ENCODE measurements at places on chromosomes 5 and 9.

DNA sequence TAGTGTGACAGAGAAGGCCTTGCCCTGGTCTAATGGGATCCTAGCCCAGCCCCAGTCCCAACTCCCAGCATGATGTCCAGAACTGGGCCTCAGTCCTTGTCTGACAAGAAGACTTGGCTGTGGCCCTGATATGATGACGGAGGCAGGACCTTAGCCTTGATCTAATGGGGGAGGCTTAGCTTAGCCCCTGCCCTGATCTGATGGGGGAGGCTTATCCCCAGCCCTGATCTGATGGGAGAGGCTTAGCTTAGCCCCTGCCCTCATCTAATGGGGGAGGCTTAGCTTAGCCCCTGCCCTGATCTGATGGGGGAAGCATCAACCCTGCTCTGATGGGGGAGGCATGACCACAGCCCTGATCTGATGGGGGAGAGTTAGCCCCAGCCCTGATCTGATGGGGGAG lies 3.7 kb downstream of the PKN3 start:
- H3K36me3 ChIP-seq = no peaks in the 10 kb centered on the region
- H3K4me3 ChIP-seq = no peak overlapping the region
- no peak for DNase-seq
- H3K4me1 ChIP-seq = peaks cover 14% of the 10 kb centered on the region
- no peaks in the 10 kb centered on the region for H3K27me3 ChIP-seq
- no peak overlapping the region for H3K27ac ChIP-seq

DNA sequence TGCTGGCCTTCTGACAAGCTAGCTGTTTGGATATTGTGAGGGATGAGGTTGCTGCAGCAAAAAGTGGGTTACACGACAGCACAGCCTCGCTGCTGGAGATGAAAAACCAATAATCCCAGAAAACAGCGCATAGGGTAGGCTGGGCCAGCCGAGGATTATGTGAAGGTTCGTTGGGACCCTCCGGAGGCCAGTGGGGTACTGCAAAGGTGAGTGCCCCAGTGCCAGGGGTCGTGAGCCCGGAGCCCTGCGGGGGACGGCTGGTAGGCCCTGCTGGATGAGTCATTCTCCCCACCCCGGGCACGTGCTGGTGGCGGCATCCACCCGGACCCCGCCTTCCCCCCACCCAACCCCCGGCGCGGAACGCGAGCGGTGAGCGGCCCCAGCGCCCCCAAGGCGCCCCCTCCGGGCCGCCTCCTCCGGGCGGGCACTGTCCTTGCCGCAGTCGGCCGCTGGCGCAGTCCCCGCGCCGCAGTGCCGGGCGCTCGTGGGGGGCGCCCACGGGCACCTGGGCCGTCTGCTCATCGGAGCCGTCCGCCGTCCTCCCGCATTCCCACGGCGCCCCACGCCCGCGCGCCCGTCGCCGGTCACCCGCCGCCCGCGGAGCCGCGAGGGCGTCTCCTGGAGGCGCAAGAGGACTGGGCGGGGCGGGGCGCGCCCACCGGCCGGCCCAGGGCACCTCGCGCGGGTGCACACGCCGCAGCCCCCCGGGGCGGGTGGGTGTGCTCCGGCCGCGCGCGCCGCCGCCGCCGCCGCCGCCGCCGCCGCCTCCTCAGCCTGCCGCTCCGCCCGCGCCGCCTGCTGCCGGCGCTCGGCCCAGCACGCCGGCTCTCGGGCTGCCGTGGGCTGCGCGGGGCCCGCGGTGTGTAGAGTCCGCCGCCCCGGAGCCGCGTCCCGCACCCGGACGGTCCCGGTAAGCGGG lies at the start of gene PHF24:
TSS of gene PHF24 (plus strand) at position 794 of the 919 bp plus-strand sequence. CDS start 13,014 bp downstream, outside the sequence.
- peaks cover 69% of the 10 kb centered on the region for H3K27me3 ChIP-seq
- DNase-seq = peak; percentile 26
- no peak within 1 kb of the TSS for H3K27ac ChIP-seq
- H3K4me1 ChIP-seq = peaks cover 28% of the 10 kb centered on the region
- peak within 1 kb of the TSS; percentile 50 for H3K4me3 ChIP-seq

DNA sequence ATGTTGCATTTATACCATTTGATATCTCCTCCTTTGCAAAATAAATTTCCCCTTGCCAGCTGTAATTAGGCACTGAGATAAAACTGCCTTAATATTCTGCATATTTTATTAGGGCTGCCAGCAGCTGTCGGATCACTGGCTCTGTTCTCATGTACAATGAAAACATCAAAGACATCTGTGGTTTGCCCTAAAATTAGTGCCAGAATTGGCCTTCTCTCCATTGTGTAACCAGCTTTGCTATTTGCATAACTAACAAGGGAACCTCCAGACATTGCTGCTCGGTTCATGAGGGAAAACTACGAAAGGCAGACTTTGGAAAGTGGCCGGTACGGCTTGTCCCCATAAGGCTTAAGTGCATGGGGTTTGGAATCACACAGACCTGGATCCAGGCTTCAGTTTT lies 45.5 kb upstream of the KIF2A start:
- no peak overlapping the region for H3K27ac ChIP-seq
- H3K4me3 ChIP-seq = no peak overlapping the region
- H3K27me3 ChIP-seq = no peaks in the 10 kb centered on the region
- peaks cover 53% of the 10 kb centered on the region for H3K4me1 ChIP-seq
- peaks cover 2% of the 10 kb centered on the region for H3K36me3 ChIP-seq

DNA sequence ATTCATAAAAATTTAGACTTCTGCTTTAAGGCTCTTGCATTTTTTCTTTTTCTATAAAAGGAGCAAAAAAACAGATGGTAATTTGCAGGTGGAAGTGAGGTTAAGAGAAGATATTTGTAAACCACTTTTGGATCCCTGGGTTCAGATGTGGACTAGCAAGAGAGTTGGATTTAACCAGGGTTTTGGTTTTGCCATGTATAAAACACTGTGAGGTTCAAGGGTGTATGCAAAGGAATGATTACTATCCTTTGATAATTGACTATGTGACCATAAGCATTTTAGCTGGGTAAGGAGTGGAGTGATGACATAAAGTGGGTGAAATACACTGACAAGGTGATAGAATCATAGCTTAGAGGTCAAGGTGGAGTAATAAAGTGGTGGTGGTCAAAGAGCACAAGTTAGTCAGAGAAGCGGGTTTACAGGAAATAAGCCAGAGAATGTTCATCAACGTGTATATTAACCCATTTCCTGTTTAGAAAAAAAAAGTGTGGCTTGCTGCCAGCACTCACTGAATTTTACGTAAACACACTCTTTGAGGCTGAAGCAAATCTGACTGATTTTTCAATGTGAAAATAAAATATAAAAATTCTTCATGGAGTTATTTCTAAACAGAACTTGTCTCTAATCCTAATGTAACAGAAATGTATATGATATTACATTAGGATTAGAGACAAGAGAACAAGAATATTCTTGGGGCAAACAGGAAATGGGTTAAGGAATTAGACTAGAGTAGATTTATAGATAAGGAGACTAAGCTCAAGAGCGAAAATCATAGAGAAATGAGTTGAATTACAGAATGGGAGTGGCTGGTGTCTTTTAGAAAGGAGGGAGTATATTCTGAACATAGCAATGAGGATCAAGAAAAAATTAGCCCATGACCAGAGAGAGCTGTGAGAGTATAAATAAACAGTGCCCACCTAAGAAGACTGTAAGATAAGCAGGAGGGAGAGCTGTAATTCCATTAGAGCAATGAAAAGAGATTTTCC lies 74.5 kb downstream of the CDKN2A start:
- H3K27me3 ChIP-seq = no peaks in the 10 kb centered on the region
- no peak overlapping the region for H3K4me3 ChIP-seq
- no peak for DNase-seq
- peaks cover 7% of the 10 kb centered on the region for H3K36me3 ChIP-seq

- no peak overlapping the region for H3K4me3 ChIP-seq
- no peaks in the 10 kb centered on the region for H3K27me3 ChIP-seq
- no peak for DNase-seq
- no peak overlapping the region for H3K27ac ChIP-seq
These were observed 11.3 kb downstream of the NINJ1 start for GRCh38 chr9:93122721-93123221.

Measured in activated naive CD8-positive, alpha-beta T cell treated with anti-CD3 and anti-CD28 coated beads, Interleukin-2, amount 50 U/mL, for 24 hours (primary cell).